ENCODE measurements at places on chromosomes 3 and 15.

DNA sequence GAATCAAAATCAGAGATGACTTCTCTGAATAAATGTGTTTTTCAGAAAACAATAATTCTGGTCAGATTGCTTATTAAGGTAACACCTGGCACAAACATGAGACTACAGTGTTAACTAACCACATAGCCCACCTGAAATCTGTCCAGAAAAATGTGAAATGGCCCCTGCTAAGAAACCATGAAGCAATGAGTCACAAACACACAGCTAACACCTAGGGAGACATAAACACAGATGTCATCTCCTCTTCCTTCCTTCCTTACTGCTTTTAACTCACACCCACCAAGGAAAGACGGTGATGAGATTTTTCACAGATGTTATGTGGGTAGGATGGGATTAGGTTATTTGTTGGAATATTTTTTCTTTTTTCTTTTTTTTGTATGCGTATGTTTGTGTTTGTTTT lies 315.0 kb upstream of the STAC start:
- DNase-seq, result peak; percentile 30

GRCh38 chr3:69462022-69462825 lies 76.3 kb upstream of the FRMD4B start:
- no peak for DNase-seq

DNA sequence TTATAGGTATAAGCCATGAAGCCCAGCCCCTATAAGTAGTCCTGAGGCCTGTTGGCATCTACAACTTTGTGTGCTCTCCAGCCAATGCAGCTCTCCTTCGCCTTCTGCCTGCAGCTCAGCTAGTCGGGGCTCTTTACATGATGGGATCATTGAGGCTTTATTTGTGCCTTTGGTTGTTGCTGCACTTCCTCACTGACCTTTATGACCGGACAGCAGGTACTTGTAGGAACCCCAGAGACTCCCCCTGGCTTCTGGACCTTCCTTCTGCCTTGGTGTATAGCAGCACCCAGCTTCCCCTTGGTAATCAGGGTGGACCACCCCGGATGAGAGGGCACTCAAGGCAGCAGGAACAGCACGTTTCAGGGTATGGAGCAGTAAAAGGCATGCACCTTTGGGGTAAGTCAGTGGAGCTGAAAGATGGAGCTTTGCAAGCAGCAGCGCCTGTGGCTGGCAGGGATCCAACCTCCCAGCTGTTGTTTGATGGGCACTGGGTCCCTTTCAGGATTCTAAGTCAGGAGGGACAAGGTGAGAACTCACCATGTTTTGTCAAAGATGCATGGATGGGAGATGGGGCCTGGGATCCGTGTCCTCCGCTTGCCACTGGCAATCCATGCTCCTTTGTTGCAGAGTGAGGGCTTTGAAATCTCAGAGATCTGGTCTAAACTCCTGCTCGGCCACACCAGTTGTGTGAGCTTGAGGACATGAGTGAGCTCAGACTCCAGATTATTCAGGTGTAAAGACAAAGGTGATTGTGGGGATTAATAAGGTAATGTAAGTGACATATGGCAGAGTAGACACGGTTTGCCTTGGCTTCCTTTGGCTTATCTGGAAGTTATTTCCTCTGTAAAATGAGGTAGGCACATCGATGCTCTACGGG lies 65.1 kb upstream of the KLF13 start:
- no peak for DNase-seq

- DNase-seq, result no peak
Observed at GRCh38 chr3:126921085-126921824, 61.7 kb upstream of the PLXNA1 start.

DNA sequence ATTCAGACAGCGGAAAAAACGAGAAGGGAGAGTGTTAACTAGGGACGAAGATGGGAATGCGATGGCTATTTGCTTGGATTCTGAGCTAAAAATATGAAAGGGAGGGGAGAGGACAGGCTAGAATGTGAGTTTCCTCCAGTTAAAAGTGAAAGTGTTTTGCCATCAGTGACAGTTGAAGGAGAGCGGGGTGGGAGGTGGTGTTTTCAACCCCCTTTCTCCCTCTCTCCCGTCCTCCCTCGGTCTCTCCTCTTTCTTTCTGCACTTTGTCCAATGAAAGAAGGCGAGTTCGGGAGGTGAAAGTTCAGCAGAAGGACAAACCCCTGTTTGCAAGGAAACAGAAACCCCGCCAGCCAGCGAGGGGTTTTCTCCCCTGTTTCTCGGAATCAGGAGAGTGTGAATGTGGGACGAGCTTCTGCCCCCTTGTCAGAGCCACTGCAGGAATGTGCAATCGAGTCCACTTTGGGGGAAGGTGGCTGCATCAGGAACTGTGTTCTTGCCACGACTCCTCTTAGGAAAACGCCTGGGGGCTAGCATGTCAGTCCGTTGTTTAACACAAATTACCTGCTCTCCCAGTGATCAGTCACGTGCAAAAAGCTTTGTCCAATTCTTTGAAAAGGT lies 975 bp upstream of the FOXP1 start:
- peak; percentile 59 for DNase-seq

GRCh38 chr15:90349072-90349471 lies 3.0 kb upstream of the ZNF774 start:
- no peak for DNase-seq

Data from RCC 7860 (cell line).